Stimulated activated CD8-positive, alpha-beta memory T cell treated with anti-CD3 and anti-CD28 coated beads, Interleukin-7, amount 100 ng/mL, for 1 hour (primary cell): ENCODE measurements at places on chromosomes 7 and 10.

DNA sequence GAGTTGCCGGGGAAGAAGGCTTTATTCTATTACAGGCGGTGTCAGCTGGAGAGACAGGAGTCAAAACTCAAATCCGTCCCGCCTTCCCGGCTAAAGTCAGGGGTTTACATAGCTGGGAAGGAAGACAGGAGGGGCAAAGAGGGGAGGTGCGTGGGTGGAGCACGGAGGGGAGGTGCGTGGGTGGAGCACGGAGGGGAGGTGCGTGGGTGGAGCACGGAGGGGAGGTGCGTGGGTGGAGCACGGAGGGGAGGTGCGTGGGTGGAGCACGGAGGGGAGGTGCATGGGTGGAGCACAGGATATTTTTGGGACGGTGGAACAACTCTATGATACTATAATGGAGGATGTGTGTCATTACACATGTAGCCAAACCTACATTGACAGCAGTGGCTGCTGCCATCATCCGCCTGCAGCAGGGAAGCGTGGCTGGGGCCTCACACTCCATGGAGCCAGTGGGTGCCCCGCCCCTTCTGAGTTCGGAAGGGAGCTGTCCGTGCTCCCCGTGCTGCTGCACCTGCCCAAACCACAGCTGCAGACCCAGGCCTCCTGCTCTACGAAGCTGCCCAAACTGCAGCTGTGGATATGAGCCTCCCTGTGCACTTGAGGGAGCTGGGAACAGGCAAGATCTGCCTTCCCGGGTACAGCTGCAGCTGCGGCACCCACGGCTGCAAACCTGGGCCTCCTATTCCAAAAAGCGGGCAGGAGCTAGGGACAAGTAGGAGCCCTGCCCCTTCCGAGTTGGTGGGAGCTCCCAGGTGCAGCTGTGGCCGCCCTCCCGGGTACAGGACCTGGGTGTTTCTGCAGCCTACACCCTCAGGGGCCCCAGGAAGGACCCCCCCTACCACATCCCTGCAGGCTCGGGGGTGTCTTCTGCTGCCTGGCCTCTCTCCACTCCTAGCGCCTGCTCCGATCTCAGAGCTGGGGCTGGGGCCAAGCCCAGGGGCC is 119.4 kb downstream of the DYNC2I1 start:
- no peak for DNase-seq

- DNase-seq, result no peak
Measured at GRCh38 chr7:21912931-21913780, 32.5 kb downstream of the CDCA7L start.

- DNase-seq, result no peak
Measured at GRCh38 chr10:103415581-103415980, 19.2 kb downstream of the PDCD11 start.

GRCh38 chr7:84455788-84456187 is 261.2 kb upstream of the SEMA3A start:
- DNase-seq, result no peak

GRCh38 chr10:3958472-3958996 is 173.5 kb upstream of the KLF6 start:
- DNase-seq, result no peak
